ENCODE measurements at places on chromosomes 1 and 21. TPM values are rescaled to one million over a fixed set of nuclear protein-coding genes. Genes with fewer than 3 reads are reported as not detected.

COG2 gene
- 32.3 TPM for total RNA-seq

- peak; percentile 80 for DNase-seq
Observed at GRCh38 chr1:202131956-202132821, 9.5 kb downstream of the GPR37L1 start.

DNA sequence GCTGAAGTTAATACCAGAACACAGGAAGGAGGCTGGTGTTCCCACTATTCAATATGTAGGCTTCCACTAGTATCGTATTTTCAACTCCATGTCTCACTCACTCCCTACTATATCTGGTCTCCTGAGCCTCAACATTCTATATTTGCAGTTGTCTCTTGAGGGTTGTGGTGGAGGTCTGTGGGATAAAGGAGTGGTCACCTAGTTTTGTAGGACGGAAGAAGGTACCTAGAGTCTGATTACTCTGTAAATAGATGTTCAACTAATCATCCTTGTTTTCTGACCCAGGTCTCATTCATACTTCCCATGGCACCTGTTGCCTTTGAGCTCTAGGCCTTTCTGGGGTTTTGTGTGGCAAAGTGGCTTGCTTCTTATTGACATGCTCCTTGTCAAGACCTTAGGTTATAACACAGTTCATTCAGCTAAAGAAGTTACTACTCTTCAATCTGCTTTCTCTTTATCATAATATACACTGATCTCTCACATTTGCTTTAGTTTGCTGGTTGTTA lies 18.1 kb downstream of the IFT25 start:
- no peak for DNase-seq

DNA sequence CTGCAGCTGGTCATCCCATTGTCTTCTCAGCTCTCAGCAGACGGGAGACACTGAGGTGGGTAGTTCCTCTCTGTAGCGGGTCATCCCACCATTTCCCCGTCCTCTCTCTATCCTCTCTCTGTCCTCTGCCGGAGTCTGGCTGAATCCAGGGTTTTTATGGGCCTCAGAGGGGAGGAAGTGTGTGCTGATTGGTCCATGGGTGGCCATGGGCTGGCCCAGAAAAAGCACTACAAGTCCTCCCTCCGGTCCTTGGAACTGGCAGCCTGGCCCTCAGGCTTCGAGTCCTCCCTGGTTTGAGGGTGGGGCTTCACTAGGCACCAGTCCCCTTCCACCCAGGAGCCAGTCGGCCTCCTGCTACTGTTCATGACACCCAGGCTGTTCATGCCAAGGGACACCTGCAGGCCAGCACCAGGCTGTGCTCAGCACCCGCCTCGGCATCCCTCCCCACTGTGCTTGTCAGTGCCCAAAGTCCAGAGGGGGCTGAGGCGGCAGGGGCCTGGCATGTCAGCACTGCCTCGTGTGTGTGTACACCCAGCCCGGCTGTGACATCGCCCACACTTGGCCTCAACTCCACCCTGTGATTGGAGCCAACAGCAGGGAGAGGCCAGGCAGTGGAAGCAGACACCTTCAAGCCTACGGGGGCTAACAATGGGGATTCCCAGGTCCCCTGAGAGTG lies 23.0 kb upstream of the LRRC8C start:
- no peak for DNase-seq

GRCh38 chr1:154589780-154590179 lies 18.2 kb downstream of the ADAR start:
- DNase-seq: no peak
